Spinal cord (tissue), 10 donors: ENCODE measurements at places on chromosomes 6 and 20. TPM values are rescaled to one million over a fixed set of nuclear protein-coding genes. Genes with fewer than 3 reads are reported as not detected.

Gene TPX2
- 31.8 TPM for polyA plus RNA-seq

Gene TPBG
- 29.0 TPM for polyA plus RNA-seq

Gene FBXO30
- 30.2 TPM for polyA plus RNA-seq

Gene C6orf118
- 20.2 TPM for polyA plus RNA-seq

Gene CD93
- 19.8 TPM for polyA plus RNA-seq

Gene TXLNB
- polyA plus RNA-seq = 2.0 TPM
